ENCODE measurements at places on chromosomes 7 and 10.

GRCh38 chr7:112080441-112080840, 125.8 kb downstream of the DOCK4 start:
- DNase-seq = no peak

DNA sequence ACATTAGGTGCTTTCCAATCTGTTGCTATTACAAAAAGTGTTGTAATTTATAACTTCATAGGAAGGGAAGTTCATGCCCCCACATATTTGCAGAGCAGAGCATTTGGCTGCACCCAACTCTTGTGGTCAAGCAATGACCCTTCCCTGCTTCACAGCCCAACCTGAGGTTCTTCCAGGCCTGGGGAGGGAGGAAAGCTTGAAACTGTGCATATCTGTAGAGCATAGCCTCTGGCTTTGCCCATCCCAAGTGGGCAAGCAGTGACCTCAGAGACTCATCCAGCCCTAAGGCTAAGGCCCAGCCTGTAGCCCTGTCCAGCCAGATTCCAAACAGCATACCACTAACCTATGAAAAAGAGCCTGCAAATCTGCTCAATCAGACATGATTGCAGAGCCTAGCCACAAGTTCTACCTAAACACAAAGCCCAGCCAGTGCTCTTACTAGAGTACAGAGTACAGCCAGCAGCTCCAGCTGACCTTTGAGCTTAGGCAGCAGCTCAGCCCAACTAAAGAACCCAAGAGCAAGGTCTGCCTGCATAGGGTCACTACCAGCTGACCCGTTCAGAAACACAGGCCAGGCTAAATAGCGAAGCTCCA, 14.4 kb upstream of the GSTK1 start:
- DNase-seq = no peak

GRCh38 chr10:16746856-16747255, 70.4 kb downstream of the RSU1 start:
- DNase-seq = no peak

DNA sequence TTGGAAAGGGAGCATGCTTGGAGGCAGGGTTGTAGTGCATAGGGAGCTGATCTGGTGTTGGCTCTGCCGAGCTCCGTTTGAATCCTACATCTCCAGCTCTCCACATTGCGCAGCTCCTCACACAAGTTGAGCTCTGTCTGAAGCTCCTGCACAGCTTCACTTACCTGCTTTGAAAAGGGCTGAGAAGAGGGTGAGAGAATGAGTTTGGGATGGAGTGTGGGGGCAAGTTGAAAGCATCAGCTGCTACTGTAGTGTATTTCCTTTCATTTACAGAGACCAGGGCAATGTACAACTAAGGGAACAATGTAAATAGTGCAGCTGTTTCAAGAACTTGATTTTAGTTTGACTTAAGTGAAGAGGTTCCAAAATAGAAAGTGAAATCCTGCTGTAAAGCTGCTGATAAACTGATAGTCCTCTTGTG, 88.5 kb downstream of the VTI1A start:
- DNase-seq = no peak

GRCh38 chr7:98137134-98137825, 30.6 kb downstream of the LMTK2 start:
- DNase-seq = no peak

DNA sequence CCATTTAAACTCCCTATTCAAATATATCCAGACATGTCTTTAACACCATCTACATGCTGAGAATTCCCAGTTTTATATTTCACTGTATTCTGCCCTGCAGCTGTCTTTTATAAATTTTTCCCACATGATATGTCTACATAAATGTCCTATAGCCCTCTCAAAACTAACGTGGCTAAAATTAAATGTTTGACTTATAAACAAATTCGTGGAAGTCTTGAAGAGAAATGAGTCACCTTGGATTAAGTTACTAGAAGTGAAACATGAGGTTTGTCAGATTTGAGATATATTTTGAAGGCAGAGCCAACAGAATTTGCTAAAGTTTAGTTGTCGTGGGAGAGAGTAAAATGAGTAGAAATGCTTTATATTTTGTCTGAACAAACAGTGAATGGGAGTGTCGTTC, 386.9 kb upstream of the CNTNAP2 start:
- DNase-seq = no peak

DNA sequence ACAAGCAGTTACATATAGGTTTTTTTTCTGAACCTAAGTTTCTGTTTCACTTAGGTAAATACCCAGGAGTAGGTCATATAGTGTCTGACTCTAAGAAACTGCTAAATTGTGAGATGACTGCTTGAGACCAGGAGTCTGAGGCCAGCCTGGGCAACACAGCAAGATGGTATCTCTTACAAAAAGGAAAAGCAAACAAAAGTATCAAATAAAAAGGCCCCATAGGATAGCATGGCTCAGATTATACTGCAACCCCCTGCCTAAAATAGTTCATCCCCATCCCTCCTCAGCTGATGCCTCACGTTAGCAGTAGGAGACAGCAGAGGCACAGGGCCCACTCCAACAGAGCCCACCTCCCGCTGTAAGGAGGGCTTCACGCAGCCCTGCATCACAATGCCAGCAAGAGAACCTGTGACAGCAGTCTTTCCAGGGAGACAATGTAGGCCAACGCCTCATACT, 90.3 kb downstream of the SRPK2 start:
- DNase-seq = peak; percentile 22

- no peak for DNase-seq
These were observed 335.3 kb downstream of the MAGI2 start for GRCh38 chr7:79118143-79118542.

DNA sequence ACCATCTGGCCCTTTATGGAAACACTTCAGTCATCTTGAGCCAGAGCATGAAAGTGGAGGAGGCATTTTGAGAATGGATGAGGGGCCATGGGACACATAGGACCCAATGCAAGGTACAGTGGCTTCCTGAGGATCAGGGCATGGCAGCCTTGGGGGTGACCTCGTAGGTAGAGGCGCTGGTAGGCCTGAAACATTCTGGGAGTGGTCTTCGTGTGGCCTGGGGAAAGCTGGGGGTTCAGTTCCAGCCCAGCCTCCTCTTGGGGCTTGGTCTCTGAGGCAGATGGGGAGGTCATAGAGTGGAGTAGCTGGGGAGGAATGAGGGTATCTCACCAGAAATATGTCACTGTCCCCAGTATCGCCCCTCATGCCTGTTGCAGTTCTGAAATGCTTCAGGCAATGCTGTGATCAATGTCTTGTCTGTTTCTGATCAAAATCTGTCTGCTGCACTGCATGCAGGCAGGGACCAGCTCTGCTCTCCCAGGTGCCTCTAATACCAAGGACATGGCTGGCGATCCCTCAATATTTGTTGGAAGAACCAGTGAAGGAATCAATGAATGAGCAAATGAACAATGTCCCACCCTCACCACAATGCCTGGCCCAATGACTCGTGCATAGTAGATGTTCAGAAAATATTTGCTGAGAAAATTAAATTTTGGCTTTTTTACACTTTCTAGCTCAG, 90.9 kb downstream of the CHST15 start:
- DNase-seq = no peak

- DNase-seq = no peak
These were observed 13.1 kb downstream of the GNAT3 start for GRCh38 chr7:80498481-80499349.

DNA sequence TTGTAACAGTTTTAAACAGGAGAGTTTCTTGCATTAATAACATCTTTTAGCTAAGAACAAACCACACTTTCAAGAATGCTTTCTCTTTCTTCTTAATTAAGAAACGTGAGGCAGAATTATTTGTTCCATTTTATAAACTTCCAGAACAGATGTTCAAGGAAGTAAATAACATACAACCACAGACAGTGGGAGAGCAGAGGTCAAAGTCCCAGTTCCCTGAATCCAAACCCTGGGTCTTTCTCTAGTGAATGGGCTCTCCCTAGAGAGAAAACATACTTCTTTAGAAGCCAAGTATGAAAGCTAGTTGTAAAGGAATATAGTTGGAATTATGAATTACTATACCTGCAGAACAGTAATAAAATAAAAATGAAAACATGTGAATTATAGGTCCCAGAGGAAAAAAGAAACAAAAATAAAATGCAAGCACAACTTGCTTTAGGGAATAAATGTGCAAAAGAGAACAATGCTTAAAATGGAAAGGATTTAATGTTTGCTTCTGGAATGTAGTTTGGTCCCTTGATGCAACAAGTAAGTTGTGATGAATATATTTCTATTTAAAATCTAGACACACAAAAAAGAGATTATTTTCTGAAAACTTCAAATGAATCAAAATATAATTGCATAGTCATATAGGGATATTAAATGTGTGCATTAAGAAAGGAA, 6.0 kb downstream of the OR6B1 start:
- DNase-seq = no peak

DNA sequence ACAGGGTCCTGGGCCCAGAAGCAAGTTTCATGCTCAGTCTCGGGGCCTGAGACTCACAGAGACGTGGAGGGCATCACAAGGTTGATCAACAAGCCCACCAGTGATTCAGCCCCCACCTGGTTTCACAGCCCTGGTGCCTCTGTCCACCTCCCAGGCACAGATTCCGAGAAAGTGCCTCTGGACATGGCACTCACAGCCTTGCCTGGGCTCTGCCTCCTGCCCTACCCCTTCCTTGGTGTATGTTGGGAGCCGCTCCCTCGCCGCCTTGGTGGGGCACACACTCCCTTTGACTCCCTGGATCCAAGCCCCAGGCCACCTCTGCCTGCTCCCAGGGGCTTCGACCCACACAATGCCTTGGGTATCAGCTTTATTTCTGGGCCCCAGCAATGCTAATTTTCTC, 200.8 kb upstream of the PPP2R2D start:
- no peak for DNase-seq

DNA sequence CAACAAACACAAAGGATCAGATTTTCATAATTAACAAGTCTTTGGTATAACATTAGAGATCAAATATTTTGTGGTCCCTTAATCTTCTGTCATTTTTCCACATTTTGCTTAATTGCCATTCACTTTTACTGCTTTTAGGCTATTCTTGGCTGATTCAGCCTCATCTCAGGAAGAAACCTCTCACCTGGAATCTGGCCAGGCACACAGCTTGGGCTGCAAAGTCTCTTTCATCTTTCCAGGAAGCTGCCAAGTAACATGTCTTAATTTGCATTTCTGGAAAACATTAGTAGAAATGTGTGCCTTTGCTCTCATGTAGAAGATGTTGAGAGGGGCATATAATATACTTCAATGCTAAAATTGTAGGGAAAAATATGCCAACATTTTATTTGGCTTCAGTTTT, 174.2 kb upstream of the STEAP4 start:
- no peak for DNase-seq

- no peak for DNase-seq
These were observed 557 bp downstream of the TMEM120A start for GRCh38 chr7:75993689-75994387.

- no peak for DNase-seq
These were observed 45.0 kb downstream of the ALOX5 start for GRCh38 chr10:45418849-45419675.

DNA sequence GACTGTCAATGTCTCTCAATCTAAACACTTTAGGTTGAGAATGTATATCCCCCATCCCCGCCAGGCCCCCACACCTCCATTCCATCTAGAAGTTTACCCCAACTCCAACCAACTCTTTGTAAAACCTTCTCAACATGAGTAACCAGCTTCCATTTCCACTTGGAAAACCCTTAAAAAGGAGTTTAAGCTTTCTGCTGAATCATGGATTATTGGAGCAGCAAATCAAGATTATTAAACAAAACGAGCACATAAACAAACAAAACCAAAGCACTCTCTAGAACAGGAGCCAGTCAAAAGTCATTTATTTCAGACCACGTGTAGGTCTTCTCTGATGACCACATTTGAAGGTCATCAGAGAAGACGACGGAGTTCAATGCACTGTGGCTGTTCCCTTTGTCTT, 213.5 kb downstream of the FANK1 start:
- no peak for DNase-seq

GRCh38 chr10:82505009-82505408, 630.0 kb downstream of the NRG3 start:
- no peak for DNase-seq

DNA sequence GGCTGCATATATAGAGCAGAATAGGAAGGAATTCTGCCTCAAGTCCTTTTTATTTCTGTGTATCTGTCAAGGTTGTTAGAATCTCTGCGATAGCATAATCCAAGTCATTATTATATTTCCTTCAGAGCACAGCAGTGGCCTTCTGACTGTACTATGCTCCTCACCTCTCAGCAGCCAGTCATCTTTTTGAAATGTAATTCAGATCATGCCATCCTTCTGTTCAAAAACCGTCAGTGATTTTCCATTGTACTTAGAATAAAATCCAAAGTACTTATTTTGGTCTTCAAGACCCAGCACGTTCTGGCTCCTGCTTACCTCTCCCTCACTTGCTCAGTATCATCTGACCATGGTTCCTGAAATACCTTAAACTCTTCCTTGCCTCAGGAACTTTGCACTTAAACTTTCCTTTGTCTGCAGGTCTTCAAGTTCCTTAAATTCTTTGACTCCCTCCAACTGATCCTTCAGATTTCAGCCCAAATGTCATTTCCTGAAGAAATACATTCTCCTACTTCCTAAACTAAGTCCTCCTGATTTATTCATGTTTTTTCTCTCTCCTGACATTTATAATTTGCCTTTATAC, 112.4 kb downstream of the ST7 start:
- DNase-seq = no peak

- no peak for DNase-seq
These were observed 5.9 kb downstream of the GNAT3 start for GRCh38 chr7:80505900-80506500.

DNA sequence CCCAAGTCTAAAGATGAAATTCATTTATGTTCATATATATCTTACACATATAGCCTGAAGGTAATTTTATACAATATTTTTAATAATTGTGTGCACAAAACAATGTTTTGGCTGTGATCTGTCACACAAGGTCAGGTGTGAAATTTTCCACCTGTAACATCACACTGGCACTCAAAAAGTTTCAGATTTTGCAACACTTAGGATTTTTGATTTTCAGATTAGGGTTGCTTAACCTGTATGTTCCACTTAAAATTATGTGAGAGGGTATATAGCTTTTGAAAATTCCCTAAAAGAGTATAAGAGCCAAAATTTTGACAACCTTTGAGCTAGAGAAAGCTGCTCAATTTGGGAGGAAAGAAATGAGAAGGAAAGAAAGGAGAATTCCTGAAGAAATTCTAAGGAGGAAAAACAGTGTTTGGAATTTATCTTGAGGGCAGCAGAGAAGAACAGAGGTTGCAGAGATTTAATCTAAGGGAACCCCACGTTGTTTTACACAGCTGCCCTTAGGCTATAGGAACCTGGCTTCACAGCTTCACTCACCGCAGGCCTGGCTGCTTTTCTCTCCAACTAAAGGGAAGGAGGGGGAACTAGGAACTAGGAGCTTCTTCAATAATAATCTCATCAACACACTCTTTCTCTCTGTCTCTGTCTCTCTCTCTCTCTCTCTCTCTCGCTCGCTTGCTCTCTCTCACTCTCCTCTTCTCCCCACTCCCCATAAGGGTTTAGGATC, 8.5 kb downstream of the VOPP1 start:
- DNase-seq = no peak
